ENCODE measurements at places on chromosomes 12 and 14.

DNA sequence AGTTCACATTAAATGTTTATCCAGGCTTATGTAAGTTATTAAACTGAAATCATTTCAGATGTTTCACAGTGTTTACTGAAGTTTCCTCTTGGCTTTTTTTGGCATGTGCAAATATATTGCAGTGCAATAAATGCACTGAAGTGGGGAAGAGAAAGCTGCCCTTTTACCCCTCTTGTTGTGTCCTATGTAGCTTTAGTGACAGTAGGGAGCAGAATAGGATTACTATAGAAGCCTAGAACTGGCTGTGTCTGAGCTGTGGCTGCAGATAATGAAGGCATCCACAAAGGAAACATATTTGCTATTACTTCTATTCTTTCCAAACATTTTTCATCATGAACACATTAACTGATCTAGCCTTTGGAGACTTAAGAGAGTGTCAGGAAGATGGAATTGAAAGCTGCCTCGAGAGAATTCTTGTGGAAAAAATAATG, 24.1 kb upstream of the CNTN1 start:
- no peak for DNase-seq

GRCh38 chr12:41418586-41418985, 230.5 kb downstream of the PDZRN4 start:
- DNase-seq: no peak

DNA sequence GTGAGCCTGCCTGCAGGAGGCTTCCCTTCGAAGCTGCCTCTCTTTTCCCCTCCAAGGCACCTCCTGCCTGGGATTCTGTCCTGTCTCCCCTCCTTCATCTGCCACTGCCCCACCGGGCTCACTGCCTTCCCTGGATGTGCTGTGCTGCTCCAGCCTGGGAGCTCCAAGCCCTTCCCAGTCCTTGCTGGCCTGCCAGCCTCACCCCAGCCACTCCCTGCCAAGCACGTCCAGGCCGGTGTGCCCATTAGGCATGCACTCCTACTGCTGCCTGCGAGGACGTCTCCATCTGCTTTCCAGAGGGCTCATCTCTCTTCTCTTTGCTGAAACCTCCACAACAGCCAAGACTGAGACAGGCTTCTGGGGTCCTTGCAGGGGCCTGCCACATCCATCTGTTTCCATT, 8.4 kb upstream of the SLC25A47 start:
- no peak for DNase-seq

DNA sequence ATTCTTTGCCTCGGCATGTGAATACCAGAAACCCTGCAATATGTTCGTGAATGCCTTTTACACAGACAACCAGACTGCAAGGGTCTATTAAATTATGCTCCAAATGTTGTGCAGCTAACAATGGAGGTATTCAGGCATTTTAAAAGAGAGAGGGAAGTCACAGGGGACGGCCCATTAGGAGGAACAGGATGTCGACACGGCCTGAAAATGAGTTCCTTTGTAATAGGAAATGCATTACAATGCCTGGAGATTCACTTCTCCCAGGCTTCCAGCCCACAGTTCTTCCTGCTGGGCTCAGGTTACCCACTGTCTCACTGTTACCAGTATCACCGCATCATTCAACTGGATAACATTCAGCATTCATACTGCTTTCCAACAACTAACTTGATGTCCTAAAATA, 2.5 kb downstream of the DUSP6 start:
- DNase-seq: no peak

GRCh38 chr12:96077081-96077480, 41.7 kb upstream of the LTA4H start:
- DNase-seq: no peak

DNA sequence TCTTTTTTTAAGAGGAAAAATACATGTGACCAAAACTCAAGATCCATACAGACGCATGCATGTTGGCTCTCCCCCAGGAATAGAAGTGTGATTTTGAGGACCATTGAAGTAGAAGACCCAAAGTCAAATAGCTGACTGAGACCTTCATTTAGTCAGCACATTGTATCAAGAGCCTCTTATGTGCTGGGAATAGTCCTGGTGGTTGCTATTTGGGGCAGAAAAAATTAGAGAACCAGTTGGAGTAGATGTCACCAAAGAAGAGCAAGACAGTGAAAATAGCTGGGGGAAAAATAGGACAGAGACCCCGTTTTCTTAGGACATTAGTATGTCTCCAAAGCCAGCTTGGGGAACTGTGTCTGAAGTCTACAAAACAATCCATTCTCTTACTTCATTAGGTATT, 93.6 kb downstream of the PELI2 start:
- DNase-seq: no peak

GRCh38 chr12:114368685-114369452, 37.1 kb downstream of the TBX5 start:
- no peak for DNase-seq

DNA sequence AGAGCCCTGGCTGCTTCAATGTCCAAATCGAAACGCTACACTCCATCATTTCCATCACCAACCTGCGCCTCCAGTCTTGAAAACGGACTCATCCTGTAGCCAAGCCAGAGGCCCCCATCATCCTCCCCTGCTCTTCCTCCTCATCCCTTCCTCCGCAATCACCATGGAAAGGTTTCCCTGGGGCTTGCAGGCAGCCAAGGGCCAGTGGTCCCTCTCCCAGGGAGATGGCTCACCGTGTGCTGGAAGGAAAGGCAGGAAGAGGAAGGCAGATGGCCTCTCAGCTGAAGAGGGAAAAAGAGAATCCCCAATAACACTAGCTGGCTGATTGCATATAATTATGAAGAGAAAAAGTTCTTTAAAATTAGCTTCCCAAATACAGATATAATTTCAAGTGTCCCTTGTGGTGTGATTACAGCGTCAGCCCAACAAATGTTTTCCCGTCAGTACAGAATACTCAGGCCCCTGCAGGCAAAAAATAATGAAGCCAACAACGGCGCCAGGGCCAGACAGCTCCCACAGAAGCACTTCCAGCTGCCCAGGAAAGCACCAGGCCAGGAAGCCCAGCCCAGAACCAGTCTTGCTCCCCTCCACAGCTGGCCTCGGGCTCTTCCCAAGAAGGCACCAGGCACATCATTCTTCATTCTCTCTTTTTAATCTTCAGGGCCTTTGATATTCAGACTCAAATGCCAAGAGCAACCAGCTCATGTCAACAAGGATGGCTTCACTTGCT, 24.7 kb downstream of the ITPK1 start:
- no peak for DNase-seq

DNA sequence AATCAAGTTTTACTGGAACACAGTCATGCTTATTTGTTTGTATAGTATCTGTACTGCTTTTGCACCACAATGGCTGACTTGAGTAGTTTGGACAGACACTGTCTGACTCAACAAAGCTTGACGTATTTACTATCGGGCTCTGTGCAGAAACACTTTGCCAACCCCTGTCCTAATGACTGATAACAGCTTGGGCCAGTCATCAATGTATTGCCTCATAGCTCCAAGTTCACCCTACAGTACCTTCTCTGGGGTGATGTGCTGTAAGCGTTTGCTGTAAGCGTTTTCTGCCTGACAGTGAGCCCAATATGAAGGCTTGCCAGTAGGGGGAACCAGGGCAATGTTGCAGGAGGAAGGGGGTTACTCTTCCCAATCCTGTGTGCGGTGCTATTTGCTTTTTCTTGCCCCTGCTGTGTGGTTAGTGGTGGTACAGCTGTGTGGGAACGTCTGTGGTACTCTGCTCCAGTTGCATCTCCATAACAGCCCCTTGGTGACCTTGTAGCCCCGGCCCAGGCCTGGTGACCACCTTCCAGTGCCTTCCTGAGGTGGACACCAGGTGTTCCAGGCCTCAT, 5.4 kb upstream of the CCDC177 start:
- no peak for DNase-seq

DNA sequence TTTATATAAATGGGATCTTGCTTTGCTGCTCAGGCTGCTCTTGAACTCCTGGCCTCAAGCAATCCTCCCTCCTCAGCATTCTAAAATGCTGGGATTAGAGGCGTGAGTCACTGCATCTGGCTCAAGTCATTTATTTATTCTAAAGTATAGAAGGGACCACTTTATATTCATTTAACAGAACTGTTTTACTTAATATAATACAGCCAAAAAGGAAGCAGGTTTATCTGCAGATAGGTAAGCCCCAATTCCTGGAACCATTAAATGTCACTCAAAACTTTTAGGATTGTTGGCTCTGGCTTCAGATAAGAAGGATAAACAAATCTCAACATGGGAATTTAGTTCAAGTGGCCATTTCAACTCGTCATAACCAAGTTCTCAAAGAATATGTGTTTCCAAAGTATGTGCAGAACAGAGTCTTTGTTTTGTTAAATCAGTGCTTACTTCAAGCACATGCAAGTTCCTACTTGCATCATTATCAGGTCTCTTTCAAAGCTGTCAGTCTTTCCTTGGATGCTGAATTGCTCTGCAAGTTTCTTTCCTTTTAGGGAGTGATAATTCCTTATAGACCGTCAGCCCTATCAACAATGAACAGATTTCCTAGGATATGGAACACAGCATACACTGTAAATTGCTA, 60.4 kb downstream of the KITLG start:
- DNase-seq: no peak

GRCh38 chr12:110585231-110585799, 2.2 kb upstream of the PPTC7 start:
- peak; percentile 27 for DNase-seq

DNA sequence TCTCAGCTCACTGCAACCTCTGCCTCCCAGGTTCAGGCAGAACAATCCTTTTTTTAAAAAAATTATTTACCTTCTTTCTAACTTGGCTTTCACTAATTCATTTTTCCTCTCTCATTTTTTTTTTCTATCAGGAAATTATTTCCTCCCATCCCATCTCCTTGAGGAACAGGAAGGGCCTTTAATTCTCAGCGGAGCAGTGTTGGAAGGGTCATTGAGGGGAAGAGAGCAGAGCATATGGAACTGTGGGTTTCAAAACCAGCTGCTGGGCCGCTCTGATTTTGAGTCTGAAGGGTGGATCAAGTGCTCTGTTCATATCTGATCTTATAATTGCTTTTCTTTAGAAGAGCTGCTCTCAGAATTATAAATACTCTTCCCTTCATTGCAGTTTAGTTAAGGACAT, 29.0 kb downstream of the NUBPL start:
- DNase-seq: no peak

DNA sequence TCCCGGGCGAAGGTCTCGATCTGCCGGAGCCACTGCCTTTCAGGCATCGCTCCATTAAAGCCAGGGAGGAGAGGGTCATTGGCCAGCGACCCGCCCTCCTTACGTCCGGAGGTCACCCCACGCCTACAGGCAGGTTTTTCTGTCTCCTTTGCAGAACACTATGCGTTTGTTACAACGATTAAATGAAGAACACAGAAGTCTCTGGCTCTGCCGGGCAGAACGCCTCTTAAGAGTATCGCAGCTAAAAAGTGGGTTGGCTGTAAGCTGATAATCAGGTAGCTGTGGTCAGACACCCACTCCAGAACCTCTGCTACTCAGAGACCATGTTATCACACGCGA, 15.0 kb downstream of the OTX2 start:
- no peak for DNase-seq

GRCh38 chr14:105883066-105884005, 357.0 kb downstream of the TMEM121 start:
- DNase-seq: no peak

GRCh38 chr12:10701843-10702242, 21.3 kb downstream of the YBX3 start:
- no peak for DNase-seq

- no peak for DNase-seq
Measured at GRCh38 chr12:114668151-114668885, 15.7 kb downstream of the TBX3 start.

DNA sequence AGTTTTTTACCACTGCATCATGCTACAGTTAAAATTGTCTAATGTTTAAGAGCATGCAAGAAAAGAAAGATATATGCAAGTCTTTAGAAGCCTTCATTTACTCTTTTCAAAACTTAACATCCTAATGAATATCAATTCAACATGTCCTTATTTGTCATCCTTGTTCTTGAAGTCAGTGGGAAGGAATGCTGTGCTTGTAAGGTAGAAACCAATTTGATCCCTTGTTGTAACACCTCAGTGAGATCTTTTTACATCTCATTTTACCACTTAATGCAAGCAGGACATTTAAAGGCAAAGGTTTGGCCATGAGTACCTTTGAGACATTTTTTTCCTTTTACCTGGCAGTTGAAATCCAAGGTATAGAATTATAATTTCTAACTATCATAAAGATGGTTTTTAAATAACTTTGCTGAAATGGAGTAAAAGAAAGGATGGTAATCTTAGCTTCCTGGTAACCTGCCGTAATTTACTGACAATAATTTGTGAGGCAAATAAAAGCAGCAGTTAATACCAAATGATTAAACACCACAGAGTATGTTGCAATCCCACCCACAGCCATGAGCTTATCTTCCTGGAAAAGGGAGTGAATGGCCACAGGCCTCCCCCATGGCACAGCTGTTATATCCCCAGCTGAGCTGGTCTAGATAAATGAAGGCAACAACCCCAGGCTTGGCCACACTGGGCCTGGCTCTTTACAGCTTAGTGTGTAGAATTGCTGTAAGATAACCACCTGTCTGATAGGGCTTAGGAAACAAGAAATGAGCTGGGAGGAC, 33.2 kb upstream of the STRN3 start:
- DNase-seq: no peak

DNA sequence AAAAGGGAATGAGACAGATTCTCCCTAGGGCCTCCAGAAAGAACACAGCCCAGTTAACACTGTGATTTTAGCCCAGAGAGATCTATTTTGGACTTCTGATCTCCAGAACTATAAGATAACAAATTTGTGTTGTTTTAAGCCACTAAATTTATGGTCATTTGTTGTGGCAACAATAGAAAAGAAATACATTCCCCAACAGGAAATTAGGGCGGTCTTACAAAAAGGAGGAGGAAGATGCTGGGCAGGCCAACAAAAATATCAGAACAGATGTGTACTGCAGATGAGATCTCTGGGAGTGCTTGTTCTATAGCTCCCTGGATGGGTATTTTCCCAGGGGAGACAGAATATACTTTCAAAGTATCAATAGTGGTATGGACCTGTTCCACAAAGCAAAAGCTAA, 32.0 kb upstream of the SOCS2 start:
- no peak for DNase-seq

GRCh38 chr14:35506927-35507326, 27.0 kb upstream of the INSM2 start:
- DNase-seq: no peak

- DNase-seq: peak; percentile 3
Measured at GRCh38 chr12:14185427-14186192, 179.9 kb upstream of the ATF7IP start.

- no peak for DNase-seq
Measured at GRCh38 chr14:40204441-40205175, 772.4 kb upstream of the FBXO33 start.

DNA sequence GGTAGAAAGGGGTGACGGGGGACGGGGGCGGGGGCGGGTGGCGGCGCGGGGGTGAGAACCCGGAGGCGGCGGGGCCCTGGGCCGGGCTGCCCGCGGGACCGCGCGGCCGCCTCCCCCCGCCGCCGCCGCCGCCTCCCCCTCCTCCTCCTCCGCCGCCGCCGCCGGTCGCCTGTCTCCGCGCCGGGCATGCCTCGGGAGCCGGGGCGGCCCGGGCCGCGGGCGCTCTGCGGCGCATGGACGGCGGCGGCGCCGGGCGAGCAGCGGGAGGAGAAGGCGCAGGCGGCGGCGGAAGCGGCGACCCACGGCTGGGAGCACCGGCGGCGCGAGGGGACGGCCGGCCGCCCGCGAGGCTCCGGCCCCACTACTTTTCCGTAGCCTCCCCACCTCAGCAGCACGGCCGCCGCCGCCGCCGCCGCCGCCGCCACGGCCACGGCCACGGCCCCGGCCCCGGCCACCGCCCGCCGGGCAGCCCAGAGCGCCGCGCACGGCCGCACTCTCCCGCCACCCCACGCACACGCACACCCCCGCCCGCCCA, at the start of gene NPAS3:
Gene NPAS3 (plus strand): TSS at position 161 of the 535 bp plus-strand sequence.
- DNase-seq: no peak

- DNase-seq: no peak
Measured at GRCh38 chr14:89507521-89507920, 90.5 kb upstream of the FOXN3 start.

Data from effector CD4-positive, alpha-beta T cell (primary cell).